Glutamatergic neuron (in vitro differentiated cells): ENCODE measurements at places on chromosomes 5 and 9. TPM values are rescaled to one million over a fixed set of nuclear protein-coding genes. Genes with fewer than 3 reads are reported as not detected.
A peak's percentile ranks its signal among the peaks of the same experiment; 100 is the strongest.

Gene PCDHB8
- total RNA-seq: 19.8 TPM

DNA sequence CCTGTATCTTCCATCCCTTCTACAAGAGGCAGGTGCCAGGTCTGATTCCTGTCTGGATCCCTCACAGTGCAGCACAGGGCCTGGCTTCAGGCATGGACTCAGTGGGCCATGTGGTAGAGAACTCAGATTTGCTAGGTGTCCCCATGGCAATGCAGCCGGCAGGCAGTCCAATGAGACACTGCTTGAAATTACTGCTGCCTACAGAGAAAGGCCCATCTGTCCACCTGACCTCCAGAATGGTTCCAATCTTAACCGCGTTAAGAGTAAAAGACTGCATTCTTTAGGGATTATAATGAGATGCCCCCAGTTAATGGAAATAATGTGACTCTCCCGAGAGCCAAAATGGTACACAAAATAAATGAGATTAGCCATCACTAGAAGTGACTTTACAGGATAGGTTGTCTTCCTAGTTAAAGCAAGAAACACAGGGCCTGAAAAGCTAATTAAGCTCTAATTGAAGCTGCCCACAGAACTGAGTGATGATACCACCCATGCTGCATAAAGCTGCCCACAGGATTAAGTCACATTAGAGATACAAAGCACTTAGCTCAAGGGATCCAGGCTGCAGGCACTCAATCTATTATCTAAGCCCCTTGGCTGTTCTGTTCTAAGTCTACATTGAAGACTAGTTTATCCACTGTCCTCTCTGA lies 11.4 kb downstream of the FAM193B start:
- DNase-seq: peak; percentile 40

DNA sequence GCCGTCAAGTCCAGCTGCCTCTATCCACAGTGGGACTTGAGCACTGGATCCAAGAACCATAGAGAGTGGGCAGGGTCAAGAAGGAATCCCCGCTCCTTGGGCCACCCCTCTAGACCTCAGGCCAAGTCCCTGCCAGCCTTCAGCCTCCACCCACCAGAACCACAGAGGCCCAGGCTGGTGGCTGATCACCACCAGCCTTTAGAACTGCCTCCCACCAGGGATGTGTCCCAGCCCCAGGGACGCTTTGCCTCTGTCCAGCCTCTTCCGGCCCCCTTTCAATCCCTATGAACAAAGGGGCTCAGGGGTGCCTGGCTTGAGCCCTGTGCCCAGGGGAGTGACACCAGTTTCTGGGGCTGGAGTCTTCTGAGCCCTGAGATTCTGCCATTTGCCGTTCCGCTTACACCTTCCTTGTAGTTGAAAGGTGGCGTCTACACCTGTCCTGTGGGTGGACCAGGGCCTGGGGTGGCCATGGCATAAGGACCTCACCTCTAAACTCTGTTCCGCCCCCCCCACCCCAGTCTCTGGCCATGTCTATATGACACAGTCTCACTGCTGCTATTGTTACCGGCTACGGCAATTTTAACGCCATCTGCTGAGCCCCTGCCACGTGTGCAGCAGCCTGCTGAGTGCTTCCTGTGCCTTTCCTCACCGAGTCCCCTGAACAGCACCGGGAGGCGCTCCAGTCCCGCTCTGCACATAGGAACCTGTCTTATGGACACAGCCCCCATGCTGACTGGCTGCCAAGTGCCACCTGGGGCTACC lies 35.7 kb upstream of the ORM1 start:
- DNase-seq: peak; percentile 54

DNA sequence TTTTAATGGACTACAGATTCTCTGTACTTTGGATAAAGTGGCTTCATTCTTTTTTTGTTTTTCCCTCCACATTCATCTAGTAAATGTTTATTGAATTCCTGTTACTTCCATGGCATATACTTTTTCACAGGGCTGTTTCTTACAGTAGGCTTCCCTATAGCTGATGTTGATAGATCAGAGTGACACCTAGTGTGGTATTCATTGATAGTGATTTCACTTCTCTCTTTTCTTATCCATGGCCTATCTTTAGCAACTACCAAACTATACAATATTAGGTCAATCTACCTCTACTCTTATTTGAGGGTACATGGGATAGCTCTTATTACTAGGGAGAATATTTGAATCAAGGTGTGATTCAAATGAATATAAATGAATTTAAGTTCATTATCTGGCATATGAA lies 35.8 kb downstream of the FSD1L start:
- no peak for DNase-seq

GRCh38 chr5:132190161-132190817 lies 37.4 kb downstream of the P4HA2 start:
- no peak for DNase-seq

Gene PCDHB9
- 12.2 TPM for total RNA-seq

DNA sequence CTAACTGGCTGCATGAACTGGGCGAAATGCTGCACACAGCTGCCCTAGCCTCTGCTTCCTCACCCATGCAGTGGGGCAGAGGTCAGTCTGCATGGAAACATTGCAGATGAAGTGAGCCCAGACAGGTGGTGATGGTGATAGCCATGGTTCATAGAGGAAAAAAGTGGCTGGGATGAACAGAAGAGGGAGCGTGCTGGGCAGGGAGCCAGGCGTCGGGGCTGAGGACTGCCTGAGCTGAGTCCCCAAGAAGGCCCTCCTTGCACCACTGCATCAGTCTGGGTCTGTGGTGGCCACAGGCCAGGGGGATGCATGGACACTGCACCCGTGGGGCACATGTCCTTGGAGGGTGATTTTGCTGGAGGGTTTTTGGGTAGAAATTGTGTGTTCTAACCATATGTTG lies 80.5 kb downstream of the AMBP start:
- no peak for DNase-seq

DNA sequence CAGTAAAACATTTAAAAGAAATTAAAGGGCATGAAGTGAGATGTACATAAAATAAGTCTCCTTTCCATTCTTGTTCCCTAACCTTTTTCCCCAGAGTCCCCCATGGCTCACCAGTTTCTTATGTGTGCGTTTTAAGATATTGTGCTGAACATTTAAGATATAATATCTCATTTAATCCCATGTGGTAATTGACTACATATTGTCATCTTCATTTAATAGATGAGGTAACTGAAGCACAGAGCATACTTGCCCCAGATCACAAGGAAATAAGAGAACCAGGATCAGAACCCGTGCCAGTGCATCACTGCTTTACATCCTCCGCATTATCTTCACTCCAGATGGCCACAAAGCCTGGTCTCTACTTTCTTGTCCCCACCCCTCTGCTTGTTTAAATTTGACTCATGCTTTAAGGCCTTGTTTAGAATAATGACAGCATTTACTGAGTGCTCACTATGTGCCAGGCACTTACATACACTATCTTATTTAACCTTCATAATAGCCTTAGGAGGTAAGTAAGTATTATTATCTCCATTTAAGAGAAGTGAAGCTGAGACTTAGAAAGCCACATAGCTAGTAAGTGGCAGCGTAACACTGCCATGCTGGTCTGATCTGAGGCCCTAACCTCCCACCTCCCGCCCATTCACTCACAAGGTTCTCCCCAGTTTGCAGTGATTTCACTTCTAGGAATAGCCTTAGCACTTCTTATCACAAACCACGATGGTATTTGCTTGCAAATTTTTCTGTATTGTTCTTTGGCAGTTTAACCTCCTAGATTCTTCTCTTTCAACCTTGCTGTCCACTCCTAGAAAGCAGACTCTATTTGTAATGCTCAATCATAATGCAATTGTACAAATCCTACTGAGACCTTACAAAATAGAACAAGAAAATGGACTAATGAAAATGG lies 78.4 kb upstream of the IL6ST start:
- no peak for DNase-seq

Gene CDC20B
- 0.34 TPM for total RNA-seq

GRCh38 chr5:32785611-32786254 lies 74.6 kb downstream of the NPR3 start:
- DNase-seq: no peak

Gene PCSK5
- 9.6 TPM for total RNA-seq

GRCh38 chr9:112887381-112887780 lies 3.3 kb downstream of the SLC46A2 start:
- peak; percentile 50 for DNase-seq

Gene SPINK6
- not detected for total RNA-seq

- DNase-seq: no peak
These were observed 329.6 kb upstream of the RGMB start for GRCh38 chr5:98443881-98444280.

- DNase-seq: peak; percentile 71
These were observed at the start of gene GLIPR2 for GRCh38 chr9:36136272-36136893. Gene GLIPR2, plus strand, starts transcription at chr9:36136733. Its CDS starts 46 bp downstream, at chr9:36136779.

Gene TMEM252
- total RNA-seq: not detected

- no peak for DNase-seq
These were observed 171.9 kb downstream of the GAPVD1 start for GRCh38 chr9:125433461-125434011.

- peak; percentile 87 for DNase-seq
These were observed 37.7 kb downstream of the NR2F1 start for GRCh38 chr5:93620487-93621326.
